Neuronal stem cell (in vitro differentiated cells): ENCODE measurements at places on chromosomes 2 and 18.

DNA sequence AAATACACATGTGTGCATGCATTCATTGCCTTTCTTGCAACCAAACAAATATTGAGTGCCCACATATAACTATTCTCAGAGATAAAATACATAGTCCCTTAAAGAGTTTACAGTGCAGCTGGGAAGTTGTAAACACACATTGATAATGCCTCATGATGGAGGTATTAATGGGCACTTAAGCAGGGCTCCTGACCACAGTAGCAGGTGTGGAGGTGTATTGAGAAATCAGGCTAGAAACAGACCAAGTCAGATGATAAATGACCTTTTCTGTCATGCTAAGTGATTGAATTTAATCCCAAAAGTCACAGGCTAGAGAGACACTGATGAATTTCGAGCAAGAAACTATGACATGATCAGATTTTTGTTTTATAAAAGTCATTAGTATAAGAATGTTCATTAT, 157.7 kb downstream of the ZNF385B start:
- no peak for DNase-seq

GRCh38 chr18:70459731-70460130, 170.9 kb downstream of the SOCS6 start:
- no peak for DNase-seq

DNA sequence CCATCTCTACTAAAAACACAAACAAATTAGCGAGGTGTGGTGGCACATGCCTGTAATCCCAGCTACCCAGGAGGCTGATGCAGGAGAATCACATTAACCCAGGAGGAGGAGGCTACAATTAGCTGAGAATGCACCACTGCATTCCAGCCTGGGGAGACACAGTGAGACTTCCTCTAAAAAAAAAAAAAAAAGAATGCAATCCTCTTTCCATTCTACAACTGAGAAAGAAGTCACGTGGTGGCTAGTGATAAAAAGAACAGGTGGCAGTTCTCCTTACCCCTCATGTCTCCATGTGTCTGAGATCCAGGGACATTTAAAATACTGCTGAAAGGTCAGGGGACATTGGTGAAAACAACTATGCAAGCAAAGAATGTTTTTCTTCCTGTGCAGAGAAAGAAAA, 24.4 kb upstream of the GPR39 start:
- peak; percentile 56 for DNase-seq

DNA sequence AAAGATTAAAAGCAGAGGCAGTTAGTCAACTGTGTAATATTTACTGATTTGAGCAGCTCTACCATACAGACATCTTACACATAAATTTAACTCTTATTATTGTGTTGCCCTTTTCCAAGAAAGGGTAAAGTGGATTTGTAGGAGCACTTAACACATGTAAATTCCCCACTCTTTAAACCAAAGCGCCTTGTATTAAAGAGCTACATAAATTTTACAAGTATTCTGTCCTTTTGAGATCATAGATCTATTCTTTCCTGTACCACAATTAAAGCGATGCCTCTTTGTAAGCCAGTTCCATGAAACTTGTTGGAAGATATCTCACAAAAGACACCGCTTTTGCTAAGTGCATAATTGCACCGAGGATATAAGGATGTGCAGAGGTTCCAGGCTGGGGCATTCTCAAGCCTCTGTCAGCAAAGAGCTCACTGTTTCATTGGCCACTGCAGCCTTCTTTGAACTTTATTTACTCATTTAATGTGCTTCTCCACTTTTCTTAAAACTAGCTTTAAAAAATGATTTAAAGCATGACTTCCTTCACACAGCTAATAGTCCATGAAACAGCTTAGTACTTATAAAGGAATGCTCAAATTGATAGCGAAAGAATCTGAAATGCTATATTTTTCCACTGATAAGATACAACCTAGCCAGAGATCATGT, 520.0 kb upstream of the TCF4 start:
- DNase-seq = no peak
